ENCODE measurements at places on chromosomes 11 and 22.
A peak's percentile ranks its signal among the peaks of the same experiment; 100 is the strongest.

- DNase-seq: peak; percentile 95
Measured at GRCh38 chr11:61827571-61828378, at the start of gene FADS2. TSS of gene FADS2 (plus strand) at chr11:61828300. CDS start at chr11:61828391, 91 bp downstream.

DNA sequence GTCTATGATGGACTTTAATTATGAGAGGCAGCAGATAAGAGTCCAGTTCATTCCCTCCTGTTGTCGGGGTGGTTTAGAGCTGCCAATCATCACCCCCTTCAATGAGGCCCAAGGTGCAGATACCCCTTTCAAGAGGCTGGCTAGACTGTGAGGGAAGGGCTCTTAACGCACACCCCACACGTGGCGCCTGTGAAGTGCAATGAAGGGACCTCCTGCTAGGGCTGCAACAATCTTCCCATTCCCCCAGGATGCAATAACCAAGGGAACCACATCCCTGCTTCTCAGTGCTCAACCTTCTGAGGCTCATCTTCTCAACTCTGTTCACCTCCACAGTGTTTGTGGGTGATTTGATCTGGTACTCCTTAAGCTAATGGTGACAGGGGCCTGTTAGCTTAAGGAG, 19.0 kb downstream of the TENM4 start:
- DNase-seq: no peak

- DNase-seq: no peak
Measured at GRCh38 chr11:4865855-4866254, 15.8 kb upstream of the OR51T1 start.

DNA sequence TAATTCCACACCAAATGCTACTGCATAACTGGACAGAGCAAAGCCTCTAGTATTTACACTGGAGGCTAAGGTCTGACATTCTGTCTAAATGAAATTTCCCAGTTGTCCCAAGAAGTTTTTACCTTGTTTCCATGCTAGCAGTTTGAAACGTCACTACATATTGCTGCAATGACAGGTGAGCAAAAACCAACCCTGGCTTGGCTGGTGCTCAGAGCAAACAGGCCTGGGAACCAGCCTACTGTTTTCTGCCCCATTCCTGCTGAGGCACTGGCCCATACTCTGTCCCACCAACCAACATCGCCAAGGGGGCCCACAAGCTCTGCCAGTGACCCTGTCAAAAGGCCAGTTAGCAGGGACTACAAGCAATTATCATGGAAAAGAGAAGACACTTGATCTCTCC, 131.1 kb downstream of the MPPED2 start:
- no peak for DNase-seq

DNA sequence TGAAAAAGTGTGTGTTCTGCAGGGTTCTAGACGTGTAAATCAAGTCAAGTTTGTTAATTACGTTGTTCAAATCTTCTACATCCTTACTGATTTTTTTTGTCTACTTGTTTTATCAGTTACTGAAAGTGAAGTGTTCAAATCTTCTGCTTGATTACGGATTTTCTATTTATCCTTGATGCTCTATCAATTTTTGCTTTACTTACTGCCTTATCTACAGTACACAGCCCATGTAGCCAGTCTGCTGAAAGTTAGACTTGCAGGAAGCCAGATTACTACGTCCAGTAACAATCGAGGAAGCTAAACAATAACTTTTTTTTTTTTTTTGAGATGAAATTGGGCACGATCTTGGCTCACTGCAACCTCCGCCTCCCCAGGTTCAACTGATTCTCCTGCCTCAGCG, 15.6 kb upstream of the C11orf24 start:
- no peak for DNase-seq

DNA sequence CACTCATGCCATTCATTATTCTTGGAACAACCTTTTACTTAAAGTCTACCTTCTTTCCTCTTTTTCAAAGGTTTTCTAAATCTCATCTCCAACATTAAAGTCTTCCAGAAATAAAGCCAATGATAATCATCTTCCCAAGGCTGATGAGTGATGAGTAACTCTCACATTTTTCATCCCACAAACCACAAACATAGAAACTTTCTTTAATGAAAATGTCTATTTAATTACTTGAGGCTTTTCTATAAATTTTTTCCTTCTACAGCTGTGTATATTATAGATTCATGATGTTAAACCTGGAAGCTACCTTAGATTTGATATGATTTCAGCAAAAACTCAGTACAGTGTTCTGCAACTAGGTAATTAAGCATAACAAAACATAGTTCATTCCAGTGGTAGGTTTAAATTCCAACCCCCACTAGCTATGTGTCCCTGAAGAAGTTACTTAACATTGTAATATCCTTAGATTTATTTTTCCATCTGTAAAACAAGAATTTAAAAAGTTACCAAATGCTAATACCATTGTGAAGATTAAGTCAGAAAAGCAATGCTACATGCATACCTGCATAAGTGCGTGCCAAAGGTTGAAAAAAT, 845.4 kb downstream of the KCNA4 start:
- DNase-seq: no peak

DNA sequence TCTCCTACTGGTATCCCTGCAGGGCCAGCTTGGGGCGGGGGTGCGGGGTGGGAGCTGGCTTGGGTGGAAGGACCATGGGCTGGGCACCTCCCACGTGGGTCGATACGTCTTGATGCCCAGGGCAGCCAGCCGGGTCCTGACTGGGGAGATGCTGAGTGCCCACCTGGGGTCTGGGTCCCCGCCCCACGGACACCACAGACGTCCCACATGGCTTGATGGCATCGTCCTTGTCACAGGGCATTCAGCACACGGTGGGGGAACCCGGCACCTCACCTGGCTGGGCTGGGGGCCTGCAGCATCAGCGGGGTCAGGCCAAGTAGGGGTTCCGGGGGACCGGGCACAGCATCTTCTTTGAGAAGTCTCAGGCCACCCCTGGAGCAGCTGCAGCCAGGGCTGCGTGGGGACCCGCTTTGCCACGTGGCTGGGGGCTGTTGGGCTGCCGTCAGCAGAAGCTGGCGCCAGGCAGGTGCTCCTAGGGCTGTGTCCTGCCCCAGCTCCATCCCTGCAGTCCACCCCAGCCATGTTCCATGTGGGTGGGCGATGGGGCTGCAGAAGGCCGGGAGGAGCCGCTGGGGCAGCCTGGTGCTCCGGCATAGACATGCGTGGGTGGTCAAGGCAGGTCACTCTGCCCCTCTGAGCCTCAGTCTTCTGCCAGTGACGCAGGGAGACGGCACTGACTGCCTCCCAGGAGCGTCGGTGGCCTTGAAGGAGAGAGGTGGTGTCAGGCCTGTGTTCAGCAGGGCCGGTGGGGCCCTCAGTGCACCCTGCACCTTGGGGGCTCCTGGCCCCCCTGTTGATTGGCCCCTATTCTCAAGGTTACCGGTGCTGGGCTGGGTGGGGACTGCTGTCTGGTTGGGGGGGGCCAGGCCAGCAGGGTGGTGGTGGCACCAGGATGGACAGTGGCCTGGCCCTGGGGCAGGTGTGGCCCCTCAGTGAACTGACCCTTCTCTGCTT, 8.4 kb downstream of the SELENOO start:
- no peak for DNase-seq

- no peak for DNase-seq
Measured at GRCh38 chr11:113373306-113373705, 14.3 kb upstream of the ANKK1 start.

GRCh38 chr11:34562976-34563375, 49.4 kb upstream of the ELF5 start:
- DNase-seq: no peak

- no peak for DNase-seq
Measured at GRCh38 chr11:101960231-101960630, 43.9 kb upstream of the ANGPTL5 start.

DNA sequence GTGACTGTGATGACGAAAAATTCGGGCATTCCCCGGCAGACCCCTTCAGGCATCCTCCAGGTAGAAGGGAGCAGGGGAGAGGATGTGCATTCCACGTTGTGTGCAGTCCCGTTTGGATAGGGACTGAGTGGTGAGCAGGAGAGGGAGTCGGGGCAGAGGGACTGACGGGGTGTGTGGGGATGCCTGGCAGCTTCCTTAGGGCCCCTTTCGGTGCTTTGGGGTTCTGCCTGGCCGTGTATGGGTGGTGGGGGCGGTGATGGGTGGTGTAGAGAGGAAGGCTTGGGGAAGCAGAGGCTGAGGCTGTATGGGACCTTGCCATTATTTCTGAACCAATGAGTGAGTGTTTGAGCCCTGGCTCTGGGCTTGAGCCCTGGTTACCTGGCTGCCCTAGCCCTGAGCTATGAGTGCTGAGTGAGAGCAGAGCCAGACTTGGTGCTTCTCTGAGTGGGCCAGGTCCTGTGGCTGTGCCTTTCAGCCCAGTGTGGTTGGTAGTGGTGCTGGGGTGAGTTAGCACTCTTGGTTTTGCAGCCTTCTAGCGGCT, 914 bp downstream of the INPPL1 start:
- no peak for DNase-seq

DNA sequence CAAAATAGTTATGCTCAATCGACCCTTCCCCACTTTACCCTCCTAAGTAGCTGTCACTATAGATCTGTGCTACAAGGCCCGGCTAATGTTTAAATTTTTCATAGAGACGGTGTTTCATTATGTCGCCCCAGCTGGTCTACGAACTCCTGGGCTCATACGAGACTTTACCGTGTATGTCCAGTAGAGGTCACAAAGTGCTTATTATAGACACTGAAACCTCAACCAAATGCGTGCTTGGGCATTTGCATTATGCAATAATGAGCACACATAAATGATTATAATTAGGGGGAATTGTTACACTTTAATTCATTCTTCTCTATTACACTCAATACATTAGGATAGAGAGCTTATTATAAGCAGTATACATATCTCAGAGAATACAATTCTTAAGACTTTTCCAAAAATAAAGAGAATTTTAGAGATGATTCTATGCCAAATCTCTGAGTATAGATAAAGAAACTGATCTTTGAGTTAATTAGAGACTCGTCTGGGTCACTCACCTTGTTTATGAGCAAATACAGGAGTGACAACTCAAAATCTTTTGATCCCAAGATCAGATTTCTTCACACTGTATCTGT, 12.5 kb upstream of the MRPL16 start:
- DNase-seq: no peak

- no peak for DNase-seq
Measured at GRCh38 chr11:129249923-129250322, 57.8 kb upstream of the ARHGAP32 start.

DNA sequence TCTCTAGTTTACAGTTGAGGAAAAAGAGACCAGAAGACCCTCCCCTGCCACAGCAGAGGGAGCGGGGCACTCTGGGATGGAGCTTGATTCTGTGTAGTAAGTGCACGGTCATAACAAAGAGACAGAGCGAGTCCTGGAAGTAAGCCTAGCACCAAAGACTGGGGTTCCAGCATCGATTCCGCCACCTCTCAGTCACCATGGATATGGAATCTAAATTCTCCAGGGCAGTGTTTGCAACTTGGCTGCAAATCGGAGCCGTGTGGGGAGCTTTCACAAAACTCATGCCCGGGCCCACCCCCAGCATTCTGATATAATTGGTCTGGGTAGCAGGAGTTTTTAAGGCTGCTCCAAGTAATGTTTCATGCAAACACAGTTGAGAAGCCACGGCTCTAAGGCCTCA, 129.5 kb upstream of the OPCML start:
- no peak for DNase-seq

Measured in Right ventricle myocardium superior (tissue), 1 donor.